ENCODE measurements at places on chromosomes 13 and 19.

GRCh38 chr13:71082631-71083030 is 784.4 kb downstream of the DACH1 start:
- DNase-seq: no peak

GRCh38 chr13:45696610-45697226 is 5.4 kb upstream of the CBY2 start:
- no peak for DNase-seq

- no peak for DNase-seq
These were observed 840 bp upstream of the LILRA4 start for GRCh38 chr19:54339646-54340358.

- no peak for DNase-seq
These were observed 6.2 kb downstream of the TLE6 start for GRCh38 chr19:2983351-2984214.

DNA sequence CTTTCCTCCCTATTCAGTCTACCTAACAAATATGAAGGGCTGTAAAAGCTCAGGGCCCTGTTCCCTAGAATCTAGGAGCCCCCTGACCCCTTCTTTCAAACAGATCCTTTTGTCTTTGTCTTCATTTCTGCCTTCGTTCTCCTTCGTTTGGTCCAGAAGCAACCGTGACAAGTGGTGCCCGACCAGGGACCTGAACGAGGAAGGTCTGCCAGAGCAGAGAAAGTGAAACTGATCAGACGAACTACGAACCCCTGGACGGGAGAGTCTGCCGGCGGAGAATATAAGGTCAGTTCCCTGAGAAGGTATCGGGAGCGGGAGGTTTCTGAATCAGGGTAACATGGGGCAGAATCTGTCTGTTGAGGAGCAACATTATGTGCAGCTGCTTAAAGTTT is 751 bp downstream of the ERVK3-1 start:
- DNase-seq: no peak

DNA sequence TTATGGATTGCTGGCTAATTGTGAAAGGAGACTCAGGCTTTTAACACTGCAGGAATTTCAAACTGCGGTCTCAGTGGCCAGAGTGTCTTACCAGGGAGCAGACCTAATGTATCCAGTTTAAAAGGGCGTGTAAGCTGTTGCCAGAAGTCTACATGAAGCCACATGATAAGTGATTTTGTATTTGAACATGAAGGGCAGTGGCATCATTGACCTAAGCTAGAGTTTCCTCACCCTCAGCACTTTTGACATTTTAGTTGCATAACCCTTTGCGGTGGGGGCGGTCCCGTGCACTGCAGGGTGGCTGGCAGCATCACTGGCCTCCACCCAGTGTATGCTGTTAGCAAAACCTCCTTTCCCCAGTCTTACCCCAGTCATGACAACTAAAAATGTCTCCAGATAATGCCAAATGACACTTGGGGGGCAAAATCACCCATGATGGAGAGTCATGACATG is 23.7 kb upstream of the GPR18 start:
- DNase-seq: no peak

GRCh38 chr13:42594481-42595252 is 20.7 kb downstream of the TNFSF11 start:
- DNase-seq: peak; percentile 8

- peak; percentile 97 for DNase-seq
These were observed at the start of gene CACTIN for GRCh38 chr19:3626473-3627350. CACTIN (minus strand) TSS chr19:3626790; CDS start chr19:3626762, 28 bp downstream.
